ENCODE measurements at places on chromosomes 3 and 15. TPM values are rescaled to one million over a fixed set of nuclear protein-coding genes. Genes with fewer than 3 reads are reported as not detected.

GRCh38 chr3:100366424-100366823, 31.9 kb downstream of the NIT2 start:
- no peak for DNase-seq

GRCh38 chr3:149128821-149129220, 617 bp upstream of the HPS3 start:
- DNase-seq = no peak

- no peak for DNase-seq
Measured at GRCh38 chr3:25385807-25386460, 42.1 kb upstream of the RARB start.

DNA sequence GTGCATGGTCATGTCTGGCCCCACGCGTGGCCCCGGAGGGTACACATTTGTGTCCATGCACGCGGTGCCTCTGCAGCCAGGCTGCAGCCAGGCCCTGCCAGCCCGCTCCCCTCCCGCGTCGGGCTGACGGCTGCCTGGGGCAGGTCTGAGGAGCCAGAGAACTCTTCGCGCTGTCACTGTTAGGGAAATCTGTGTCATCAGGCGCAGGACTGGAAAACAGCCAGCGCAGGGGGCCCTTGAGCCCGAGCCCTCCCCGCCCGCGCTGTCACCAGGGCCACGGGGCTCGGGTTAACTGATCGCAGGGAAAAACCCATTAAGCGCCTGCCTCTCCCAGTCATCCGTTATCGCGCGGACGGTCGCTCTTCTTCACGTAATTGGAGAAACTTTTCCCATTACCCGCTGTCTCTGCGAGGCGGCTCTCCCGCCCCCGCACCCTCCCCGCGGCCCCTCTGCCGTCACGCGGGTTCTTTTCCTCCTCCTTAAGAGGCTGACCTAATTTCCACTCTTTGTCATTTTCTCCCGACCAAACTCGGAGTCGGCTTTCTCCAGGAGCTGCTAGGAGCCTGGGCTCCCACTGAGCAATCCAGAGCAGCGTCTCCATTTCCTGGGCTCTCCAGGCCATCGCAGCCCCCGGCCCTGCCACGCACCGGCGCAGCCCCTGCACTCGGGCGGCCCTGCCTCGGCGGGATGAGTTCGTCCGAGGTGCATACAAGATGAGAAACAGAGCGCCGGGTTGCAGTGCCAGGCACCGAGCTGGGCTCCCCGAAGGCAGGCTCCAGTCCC, 57.5 kb upstream of the PRR23E start:
- no peak for DNase-seq

DNA sequence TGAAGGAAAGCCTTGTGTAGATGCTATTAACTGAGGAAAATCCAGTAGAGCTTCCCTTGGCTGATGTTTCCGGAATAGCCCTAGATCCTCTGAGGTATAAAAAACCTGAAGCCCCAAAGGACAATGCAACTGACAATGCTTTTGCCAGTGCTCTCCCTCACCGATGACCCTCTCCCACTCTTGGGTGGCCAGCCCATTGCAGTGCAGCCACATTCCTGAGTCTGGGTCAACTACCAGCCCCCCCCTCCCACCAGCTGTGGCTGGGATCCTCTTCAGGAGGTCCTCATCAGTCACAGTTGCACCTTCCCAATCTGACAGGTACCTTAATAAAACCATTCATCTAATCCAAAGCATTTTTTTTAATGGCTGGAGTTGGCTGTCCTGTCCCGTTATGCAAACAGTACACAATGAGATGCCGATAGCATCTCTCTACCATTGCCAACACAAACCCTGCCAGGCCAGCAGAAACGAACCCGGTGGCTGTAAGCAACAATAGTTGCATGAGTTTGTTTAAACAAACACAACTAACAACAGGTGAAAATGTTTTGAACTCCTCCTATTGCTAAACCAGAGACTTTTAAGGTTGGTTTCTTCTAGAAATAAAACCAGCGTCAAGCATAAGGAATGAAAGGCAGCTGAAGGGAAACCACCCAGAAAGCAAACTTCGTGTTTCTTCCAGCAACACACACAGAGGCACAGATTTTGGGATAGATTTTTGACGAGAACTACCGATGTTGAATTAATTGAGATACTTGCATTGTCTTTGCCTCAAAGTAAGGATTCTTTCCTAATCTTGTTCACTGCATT, 128.3 kb upstream of the ARHGEF3 start:
- DNase-seq = peak; percentile 42

SKOR1 gene
- not detected for total RNA-seq

- no peak for DNase-seq
Measured at GRCh38 chr3:183202004-183202722, 39.6 kb upstream of the LAMP3 start.

GPR87 gene
- not detected for total RNA-seq

GRCh38 chr3:141275973-141276372, 44.3 kb downstream of the PXYLP1 start:
- DNase-seq = no peak

SLC15A2 gene
- total RNA-seq = 0.06 TPM

- DNase-seq = no peak
Measured at GRCh38 chr15:40789999-40790398, 16.9 kb upstream of the ZFYVE19 start.

GOLGA8K gene
- 0.13 TPM for total RNA-seq
